ENCODE measurements at places on chromosomes 2 and 18. TPM values are rescaled to one million over a fixed set of nuclear protein-coding genes. Genes with fewer than 3 reads are reported as not detected.

- no peaks in the 10 kb centered on the region for H3K27me3 ChIP-seq
- H3K36me3 ChIP-seq = no peaks in the 10 kb centered on the region
- no peak overlapping the region for H3K4me3 ChIP-seq
- no peaks in the 10 kb centered on the region for H3K4me1 ChIP-seq
Observed at GRCh38 chr2:239109041-239109927, 261.4 kb downstream of the TWIST2 start.

GRCh38 chr2:1593371-1594122, 150.8 kb downstream of the PXDN start:
- peaks cover 40% of the 10 kb centered on the region for H3K27me3 ChIP-seq
- H3K4me1 ChIP-seq = peaks cover 19% of the 10 kb centered on the region
- peak; percentile 77 for DNase-seq
- no peak overlapping the region for H3K4me3 ChIP-seq

GRCh38 chr18:59892123-59892522, 7.7 kb upstream of the PMAIP1 start:
- no peaks in the 10 kb centered on the region for H3K36me3 ChIP-seq
- no peak overlapping the region for H3K27ac ChIP-seq
- no peaks in the 10 kb centered on the region for H3K4me1 ChIP-seq

DNA sequence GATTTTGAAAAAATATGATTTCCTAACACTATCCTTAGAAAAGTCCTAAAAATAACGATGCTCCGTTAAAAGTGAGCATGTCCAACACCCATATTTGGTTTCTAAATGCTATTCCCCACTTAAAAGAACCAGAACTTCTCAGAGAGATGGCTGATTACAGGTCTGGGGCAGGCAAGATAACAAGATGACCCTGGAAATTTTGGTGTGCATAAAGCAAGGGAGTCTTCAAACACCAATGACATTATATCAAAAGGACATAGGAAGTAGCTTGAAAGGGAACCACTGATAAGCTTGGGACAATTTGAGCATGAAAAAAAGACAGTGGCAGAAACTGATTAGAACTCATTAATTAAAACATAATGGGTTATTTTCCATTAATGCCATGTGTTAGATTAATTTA, 17.9 kb downstream of the STK17B start:
- H3K27me3 ChIP-seq = no peaks in the 10 kb centered on the region
- no peaks in the 10 kb centered on the region for H3K36me3 ChIP-seq
- H3K4me1 ChIP-seq = no peaks in the 10 kb centered on the region
- DNase-seq = no peak

DNA sequence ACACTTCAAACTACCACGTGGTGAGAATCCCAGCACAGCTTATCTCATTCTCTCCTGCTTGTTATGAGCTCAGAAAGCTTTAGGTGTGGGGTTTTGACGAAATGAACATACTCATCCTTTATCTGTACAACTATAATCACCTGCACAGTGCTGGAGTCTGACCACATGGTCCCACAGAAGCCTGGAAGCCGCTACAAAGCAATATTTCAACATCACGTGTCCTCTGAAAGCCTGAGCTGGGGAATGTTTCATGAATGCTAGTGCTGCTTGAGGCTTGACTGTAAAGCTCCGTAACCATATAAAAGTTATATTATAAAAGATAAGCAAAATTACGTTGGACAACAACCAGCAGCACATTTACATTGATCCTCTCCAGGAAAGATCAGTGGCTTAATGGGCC, 43.9 kb downstream of the PIEZO2 start:
- H3K27ac ChIP-seq = no peak overlapping the region
- no peaks in the 10 kb centered on the region for H3K27me3 ChIP-seq
- no peak overlapping the region for H3K4me3 ChIP-seq
- no peaks in the 10 kb centered on the region for H3K4me1 ChIP-seq
- DNase-seq = no peak

Gene TUBA3D
- not detected for total RNA-seq
